Heart right ventricle (tissue), 16 donors: ENCODE measurements at places on chromosomes 3 and 15.

DNA sequence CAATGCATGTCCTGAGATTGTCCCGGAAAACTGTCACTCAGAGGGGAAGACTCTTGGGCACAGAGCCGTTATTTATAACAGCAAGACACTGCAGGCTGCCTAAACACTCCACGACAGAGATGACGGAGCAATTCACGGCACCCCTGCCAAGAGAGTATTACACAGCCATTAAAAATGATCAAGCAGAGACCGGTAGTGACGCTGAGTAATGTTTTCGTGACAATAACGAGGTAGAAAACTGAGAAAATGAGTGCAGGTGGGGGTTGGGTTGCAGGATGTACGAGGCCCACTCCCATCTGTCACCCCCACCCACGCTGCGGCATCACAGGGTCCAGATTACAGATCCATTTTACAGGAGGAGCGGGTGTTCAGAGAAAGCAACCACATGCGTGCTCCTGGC is 58.9 kb upstream of the LINGO1 start:
- DNase-seq: no peak

DNA sequence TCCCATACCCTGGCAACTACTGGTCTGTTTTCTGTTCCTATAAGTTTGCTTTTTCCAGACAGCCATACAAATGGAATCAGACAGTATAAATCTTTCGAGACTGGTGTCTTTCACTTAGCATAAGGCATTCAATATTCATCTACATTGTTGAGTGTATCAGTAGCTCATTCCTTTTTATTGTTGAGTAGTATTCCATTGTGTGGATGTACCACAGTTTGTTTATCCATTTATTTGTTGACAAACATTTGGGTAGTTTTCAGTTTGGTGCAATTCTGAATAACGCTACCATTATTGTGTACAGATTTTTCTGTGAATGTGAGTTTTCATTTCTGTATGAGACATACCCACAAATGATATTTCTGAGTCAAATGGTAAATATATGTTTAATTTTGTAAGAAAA is 35.4 kb downstream of the LARP6 start:
- no peak for DNase-seq

DNA sequence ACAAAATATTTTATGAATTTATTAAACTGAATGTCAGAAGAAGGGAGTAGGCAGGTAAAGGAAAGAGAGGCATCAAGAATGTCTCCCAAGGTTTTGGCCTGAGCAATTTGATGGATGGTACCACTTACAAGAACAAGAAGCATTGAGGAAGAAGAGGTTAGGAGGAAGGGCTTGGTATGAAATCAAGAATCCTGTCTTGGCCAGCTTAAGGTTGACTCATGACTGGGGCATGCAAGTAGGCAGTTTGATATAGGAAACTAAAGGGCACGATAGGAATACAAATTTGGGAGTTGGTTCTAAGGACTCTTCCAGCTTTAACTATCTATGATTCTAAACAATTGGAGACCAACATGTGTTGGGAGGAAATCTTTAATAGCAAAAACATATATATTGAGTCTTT is 79.1 kb downstream of the NTRK3 start:
- no peak for DNase-seq

DNA sequence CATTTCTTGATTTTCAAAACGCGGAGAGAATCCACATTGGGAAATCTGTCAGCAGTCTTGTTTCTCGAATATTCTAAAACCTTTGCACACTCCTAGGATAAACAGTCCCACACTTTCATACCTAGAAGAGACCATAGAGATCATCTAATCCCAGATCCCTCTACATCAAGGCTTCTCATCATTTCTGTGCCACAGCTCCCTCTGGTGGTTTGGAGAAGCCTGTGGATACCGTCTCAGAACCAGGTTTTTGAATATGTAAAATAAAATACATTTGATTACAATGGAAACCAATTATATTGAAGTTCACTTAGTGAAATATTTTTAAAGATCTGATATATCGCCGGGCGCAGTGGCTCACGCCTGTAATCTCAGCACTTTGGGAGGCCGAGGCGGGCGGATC is 211.9 kb upstream of the GOLGA6L4 start:
- peak; percentile 24 for DNase-seq

DNA sequence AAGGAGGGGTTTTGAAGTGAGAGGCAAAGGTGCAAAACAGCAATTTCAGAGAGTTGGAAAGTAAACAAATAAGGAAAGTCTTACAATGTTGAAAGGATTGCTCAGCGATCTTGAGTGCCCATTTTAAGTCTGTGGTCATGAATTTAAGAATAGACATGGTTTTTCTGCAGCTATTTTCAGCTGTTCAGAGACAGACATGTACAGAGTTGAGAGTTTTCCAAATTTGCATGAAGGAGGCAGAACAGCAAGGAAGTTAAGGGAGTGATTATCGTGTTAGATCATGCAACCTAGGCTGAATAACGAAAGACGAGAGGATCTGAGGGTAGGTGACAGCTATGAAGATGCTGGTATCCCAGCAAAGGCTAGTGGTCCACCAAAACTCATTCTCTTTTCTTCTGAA is 37.2 kb downstream of the DET1 start:
- DNase-seq: no peak

DNA sequence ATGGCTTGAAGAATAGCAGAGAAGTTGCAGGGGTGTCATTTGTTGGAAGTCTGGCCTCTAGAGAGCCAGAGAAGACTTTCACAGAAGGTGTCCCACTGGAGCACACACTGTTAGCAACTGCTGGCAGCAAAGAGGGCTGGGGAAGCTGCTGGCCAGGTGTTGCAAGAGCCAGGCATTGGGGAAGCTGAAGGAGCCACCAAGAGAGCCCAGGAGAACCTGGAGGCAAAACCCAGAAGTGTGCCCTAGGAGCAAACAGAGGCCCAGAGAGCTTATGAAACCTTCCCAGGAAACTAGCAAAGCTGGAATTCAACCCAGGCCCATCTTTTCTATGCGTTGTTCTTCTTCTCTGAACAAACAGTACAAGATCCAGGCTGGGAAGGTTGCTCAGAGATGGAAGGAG is 132.7 kb upstream of the TRIM42 start:
- DNase-seq: no peak

GRCh38 chr3:42682301-42683070 is 2.9 kb upstream of the KLHL40 start:
- no peak for DNase-seq

- DNase-seq: peak; percentile 68
Measured at GRCh38 chr3:69791106-69791505, 51.8 kb downstream of the MITF start.

GRCh38 chr3:55487381-55488241 is 505 bp upstream of the WNT5A start:
- peak; percentile 29 for DNase-seq

- DNase-seq: no peak
Measured at GRCh38 chr3:141963301-141963700, 86.9 kb downstream of the ATP1B3 start.

DNA sequence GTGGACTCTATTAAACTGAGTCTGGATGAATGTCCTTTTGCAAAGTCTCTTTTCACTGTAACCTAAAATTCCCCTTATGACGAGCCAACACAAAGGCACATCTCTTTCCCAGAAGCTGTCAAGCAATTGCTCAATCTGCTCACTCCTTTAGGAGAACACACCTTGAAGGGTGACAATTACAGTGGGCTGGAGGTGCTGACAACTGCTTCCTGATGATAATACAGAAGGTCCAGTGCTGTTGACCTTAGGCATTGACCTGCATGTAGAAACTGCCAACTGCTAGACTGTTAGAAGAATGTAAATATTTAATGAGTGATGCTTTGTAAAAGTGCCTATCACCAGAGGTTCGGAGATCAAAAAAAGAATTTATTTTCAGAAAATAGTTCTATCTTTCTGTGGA is 757.7 kb downstream of the GRM7 start:
- DNase-seq: no peak
